ENCODE measurements at places on chromosomes 1 and 21.

DNA sequence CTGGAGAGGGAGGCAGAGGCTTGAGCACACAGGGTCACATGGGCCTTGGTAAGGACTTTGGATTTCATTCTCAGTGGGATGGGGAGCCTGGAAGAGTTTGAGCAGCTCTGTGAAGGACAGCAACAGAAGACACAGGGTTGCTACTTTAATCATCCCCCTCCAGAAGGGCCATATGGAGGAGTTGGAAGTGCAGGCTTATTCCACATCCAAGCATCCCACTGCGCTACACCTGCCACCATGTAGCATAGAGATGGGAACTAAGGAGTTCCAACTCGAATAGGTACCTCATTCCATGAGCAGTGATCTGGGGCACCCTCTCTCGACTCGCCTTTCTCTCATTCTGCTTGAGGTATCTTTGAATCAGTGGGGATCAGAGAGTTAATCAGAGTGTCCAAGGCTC is 54.0 kb upstream of the CTTNBP2NL start:
- DNase-seq, result no peak

DNA sequence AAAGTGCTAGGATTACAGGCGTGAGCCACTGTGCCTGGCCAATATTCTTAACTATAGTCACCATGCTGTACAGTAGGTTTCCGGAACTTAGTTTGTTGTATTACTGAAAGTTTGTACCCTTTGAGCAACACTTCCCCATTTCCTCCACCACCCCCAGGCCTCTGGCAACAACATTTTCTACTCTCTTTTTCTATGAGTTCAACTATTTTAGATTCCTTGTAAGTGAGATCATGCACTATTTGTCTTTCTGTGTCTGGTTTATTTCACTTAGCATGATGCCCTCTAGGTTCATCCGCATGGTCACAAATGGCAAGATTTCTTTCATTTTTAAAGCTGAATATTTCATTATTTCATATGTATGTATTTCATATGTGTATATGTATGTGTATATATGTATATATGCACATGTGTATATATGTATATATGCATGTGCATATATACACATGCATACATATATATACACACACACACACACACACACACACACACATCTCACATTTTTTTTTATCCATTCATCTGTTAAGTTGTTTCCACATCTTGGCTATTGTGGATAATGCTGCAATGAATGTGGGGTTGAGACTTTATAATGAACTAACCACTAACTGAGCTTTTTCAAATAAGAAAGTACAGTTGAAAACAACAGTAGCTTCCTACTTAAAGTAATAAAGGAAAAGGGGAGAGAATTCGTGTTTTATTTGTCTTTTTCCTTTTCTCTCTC is 256.8 kb upstream of the C1orf105 start:
- DNase-seq, result no peak

DNA sequence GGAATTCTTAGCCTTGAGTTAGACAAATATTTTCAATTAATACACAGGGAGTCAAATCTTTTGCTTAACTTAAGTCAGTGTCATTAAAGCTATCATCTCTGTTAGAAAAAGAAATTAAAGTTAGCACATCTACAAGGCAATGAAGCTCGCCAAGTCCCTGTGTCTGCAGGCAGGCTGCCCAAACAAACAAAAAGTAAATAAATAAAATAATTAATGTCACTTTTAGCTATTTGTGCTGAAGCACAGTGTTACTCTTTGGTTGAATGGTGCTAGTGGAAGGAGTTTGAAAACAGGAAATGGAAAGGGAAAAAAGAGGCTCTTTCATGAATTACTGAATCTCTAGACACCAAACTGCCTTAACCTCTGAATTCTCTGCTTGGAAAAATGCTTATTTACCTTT is 37.1 kb upstream of the COL11A1 start:
- no peak for DNase-seq

DNA sequence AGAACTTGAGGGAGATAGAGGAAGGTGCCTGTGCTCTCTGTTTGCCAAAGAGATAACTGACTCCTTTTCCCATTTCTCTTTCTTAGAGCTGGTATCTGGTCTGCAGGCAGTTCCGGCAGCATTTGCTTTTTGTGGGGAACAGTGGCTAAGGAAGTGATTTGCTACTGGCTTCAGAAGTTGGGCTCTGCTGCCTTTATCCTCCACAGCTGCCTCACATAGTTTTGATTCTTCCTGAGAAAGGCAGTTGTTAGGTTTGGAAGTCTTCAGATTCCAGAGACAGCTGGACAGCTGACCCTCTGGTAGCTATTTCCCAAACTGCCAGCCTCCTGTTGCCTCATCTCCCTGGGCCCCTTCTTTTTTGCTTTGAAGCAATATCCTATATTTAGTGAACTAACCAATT is 62.6 kb upstream of the MACF1 start:
- no peak for DNase-seq

GRCh38 chr1:86705665-86705985 is 1.2 kb downstream of the SH3GLB1 start:
- DNase-seq, result no peak

DNA sequence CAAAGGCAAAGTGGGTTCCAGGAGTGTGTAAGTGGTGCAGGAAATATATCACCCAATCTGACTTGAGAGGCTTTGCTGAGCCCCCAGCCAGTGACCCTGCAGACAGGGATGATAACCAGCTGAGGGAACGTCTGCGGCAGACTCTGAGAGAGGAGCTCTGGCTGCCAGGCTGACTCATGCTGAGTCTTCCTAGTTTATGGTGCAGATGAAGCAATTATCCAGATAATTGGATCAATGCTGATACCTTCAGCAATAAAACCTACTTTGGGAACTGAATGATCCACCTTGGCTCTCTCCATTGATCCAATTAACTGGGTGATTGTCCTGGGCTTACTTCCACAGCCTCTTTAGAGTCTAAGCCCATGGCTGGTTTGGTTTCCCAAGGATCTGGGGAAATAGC is 7.3 kb downstream of the C8B start:
- DNase-seq, result no peak

Measured in hindlimb muscle (tissue), 1 donor.